ENCODE measurements at places on chromosomes 1 and 21.

- no peak for DNase-seq
Observed at GRCh38 chr1:83787246-83787998, 211.5 kb downstream of the TTLL7 start.

DNA sequence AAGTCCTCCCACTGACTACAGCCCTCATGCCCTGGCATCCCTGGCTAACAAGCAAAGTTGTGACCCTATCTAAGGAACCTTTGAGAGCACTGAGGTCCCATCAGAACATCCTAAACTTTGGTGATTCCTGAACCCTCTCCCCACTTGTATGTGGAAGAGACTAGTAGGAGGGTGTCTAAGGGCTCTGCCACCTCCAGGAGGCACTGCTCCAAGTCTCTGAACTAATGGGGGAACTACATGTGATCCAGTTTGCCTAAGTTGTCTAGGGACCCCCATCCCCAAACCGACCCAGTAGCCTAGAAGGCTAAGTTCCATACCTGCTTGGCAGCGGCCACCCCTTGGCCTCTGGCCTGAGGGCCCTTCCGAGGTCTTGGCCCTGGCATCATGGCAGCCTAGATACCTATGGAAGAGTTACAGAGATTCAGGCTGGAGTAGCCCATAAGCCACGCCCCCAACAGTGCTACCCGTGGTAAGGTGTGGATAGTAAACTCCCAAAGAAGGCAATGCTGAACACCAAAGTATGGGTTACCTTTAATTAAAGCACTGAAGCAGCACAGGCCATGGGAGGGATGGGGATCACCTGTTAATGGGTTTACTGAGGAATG, 1.7 kb downstream of the CC2D1B start:
- DNase-seq = no peak

DNA sequence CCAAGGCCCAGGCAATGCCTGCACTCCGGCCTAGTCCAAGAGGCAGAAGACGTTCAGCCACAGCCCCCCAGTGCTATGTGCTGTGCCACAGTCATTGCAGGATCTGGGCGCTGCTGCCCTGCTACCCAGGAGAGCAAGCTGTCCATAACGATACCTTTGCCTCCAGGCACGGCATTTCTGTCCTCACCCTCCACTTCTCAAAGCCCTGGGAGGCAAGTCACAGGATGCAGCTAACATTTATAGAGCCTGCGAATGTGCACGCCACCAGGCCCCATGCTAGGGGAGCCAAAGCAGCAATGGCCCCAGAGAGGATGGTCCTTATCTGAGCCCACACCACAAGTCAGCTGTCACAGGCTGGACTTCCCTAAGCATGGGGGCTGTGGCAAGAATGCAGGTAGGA, 13.8 kb downstream of the LRP8 start:
- DNase-seq = no peak

GRCh38 chr1:151547900-151548230, 7.8 kb downstream of the TUFT1 start:
- no peak for DNase-seq

DNA sequence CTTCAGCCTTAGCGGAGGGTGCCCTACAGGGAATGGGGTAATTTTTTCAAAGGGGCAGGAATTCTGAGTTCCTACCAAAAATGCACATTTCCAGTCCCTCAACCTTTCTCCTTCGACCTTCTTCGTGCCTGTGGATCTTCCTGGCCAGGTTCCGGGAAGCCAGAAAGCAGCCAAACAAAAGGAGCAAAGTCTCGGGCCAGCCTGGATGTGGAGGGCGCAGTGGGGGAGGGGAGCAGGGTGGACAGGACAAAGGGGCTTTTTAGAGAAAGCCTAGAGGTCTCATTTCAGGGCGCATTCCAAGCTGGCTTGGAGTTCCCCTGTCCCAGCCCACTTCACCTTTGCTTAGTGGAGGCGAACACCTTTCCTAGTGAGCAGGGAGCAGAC, 2.9 kb upstream of the INAVA start:
- DNase-seq = no peak

- peak; percentile 78 for DNase-seq
Observed at GRCh38 chr1:114780344-114781226, at the start of gene SIKE1. SIKE1 (minus strand) TSS chr1:114780685; CDS start chr1:114780607, 78 bp downstream.

DNA sequence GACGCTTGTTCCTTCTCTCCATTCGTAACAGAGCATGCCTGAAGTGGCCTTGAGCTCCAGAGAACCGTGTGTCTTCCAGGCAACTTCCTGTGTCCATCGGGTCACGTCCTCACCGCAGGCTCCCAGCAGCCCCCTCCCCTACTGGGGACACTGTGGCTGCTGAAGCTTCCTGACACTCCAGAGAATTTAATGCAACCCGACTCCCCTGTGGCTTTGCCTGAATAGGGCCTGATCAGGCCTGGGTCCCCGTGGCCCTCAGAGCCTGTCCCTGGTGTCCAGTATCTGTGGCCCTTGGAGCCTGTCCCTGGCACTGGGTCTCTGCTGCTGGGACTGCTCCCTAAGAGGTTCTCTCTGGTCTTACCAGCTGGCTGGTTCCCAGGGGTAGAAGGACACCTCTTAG, 219.7 kb upstream of the VAMP3 start:
- DNase-seq = no peak

DNA sequence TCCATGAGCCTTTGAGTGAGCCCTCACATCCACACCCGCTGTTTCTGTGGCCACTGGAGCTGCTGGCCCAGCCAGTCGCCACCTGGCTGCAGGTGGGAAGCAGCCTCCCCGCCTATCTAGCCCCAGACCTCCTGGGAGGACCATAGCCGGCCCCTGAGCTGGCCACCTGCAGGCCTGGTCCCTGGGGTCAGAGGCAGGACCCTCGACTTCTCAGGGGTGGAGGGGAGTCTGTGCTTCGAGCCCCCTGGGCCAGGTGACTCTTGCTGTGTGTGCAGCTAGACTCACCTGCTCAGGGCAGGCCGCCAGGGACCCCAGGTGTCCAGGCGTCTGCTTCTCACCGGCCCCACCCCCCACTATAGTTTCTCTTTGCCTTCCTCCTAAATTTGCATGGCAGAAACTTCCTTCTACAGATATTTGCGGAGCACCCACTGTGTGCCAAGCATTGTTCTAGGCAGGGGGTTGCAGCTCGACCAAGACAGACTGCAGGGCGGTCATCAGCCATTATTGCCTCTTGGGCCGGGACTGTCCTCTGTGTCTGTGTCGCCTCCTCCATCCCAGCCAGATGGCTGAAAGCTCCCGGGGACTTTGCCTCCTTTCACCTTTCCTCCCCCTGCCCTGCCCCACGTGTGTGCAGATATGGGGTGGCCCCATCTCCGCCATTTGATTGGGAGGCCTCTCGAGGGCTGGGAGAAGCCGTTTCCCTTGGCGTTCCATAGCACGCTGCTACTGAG, 27.3 kb downstream of the SPSB1 start:
- DNase-seq = no peak
